ENCODE measurements at places on chromosomes 2 and 18.

- DNase-seq: no peak
These were observed 356.9 kb downstream of the TNS1 start for GRCh38 chr2:217645896-217646295.

GRCh38 chr18:12906773-12907172 lies 22.7 kb upstream of the PTPN2 start:
- no peak for DNase-seq

DNA sequence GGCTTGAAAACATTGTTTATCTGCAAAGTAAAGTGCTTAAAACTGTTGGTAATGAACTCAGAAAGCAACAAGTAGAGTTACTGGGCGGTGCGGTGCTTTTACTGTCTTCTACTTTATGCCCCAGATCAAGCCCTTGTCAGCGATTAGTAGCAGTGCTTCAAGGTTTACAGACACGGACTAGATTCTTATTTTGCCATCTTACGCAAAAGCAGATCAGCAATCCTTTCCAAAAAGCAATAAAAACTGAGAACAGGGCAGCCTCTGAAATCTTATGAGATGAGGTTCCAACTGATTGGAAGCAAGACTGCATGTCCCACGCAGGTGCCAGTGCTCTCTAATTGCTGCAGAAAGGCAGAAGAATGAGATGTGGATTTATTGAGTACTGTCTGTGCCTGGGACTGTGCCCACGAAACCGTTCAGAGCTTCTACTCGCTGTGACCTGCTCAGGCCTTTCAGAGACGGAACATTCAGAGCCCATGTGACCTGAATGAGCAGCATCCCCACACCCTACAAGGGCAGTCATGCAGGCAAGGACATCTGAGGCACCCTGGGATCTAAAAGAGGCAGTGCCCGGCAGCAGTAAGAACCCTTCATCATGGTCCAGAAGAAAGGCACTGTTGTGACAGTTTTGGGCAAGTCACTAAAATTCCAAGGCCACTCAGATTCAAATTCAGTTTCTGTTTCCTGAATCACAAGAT lies 15.7 kb downstream of the COL4A3 start:
- DNase-seq: no peak

GRCh38 chr18:46705521-46705920 lies 48.5 kb upstream of the LOXHD1 start:
- DNase-seq: no peak

- no peak for DNase-seq
These were observed 328 bp downstream of the EGR4 start for GRCh38 chr2:73292906-73293533.

DNA sequence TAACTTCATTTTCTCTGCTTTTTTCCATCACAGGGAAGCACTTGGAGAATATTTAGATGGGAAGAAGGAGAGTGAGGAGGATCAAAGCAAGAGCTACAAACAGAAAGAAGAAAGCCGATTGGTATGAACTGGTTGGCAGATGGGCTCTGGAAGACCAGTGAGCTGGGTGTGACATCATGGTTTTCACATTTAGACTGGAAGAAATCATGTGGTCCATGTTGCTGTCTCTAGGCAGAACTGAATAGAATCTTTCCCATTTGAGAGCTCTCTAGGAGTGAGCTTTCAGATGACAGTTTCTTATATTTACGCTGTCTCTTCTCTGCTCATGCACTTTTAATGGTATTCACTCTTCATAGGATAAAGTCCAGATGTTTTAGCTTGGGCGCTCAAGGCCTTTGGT lies 12.6 kb downstream of the DRC1 start:
- no peak for DNase-seq

- no peak for DNase-seq
These were observed 22.6 kb downstream of the FER1L5 start for GRCh38 chr2:96665083-96665569.

GRCh38 chr2:210540900-210541289 lies 15.5 kb upstream of the CPS1 start:
- DNase-seq: no peak

GRCh38 chr2:142716463-142717242 lies 160.8 kb upstream of the KYNU start:
- DNase-seq: no peak

GRCh38 chr2:232492236-232492848 lies 4.7 kb upstream of the ECEL1 start:
- no peak for DNase-seq

DNA sequence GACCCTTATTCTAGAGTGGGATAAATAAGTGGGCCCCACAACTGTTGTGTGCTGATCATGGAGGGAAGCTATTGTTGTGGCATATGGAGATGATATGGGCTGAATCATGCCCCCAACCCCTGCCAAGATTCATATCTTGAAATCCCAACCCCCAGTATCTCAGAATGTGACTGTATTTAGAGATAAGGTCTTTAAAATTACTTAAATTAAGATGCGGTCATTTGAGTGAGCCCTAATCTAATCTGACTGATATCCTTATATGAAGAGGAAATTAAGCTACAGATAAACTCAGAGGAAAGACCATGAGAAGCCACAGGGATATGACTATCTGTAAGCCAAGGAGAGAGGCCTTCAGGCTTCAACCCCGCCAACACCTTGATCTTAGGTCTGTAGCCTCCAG lies 188.3 kb upstream of the RND3 start:
- DNase-seq: no peak

DNA sequence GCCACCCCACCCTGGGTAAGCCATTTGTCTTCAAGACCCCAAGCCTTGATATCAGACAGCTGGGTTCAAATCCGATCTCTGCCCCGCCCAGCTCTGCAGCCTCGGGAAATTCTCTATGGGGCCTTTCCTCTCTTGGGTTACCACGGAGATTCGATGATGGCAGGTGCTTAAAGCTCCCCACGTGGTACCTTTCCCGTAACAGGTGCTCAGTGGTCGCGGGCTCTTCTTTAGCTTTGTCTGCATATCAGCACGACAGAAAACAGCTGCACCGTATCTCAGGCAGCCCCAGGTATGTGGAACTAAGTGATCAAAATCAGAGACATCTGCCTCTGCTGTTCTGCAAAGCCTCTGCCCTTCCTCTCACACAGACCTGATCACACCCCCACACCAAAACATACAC lies 37.4 kb downstream of the TTC32 start:
- DNase-seq: no peak

GRCh38 chr2:236668531-236668969 lies 98.9 kb downstream of the ACKR3 start:
- no peak for DNase-seq

DNA sequence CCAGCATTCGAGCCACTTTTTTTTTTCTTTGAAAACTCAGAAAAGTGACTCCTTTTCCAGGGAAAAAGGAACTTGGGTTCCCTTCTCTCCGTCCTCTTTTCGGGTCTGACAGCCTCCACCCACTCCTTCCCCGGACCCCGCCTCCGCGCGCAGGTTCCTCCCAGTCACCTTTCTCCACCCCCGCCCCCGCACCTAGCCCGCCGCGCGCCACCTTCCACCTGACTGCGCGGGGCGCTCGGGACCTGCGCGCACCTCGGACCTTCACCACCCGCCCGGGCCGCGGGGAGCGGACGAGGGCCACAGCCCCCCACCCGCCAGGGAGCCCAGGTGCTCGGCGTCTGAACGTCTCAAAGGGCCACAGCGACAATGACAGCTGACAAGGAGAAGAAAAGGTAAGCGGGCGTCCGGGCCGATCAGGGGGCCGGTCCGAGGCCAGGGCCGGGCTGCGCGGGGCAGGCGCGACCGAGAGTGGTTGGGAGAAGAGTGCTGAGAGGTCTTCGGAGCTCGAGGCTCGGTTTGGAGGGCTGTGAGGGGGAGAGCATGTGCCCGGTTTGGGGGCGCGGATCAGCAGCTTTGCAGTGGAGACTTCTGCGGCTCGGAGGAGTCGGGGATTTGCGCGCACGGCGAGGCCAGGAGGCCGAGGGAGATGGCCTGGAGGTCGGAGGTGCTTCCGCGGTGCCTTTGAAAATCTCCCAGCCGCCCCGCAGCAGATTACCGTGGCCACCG lies 502 bp downstream of the EPAS1 start:
- DNase-seq: peak; percentile 54

- no peak for DNase-seq
These were observed at the start of gene FNDC4 for GRCh38 chr2:27494944-27495554. Gene FNDC4, minus strand, starts transcription at chr2:27495200. Its CDS starts 521 bp downstream, at chr2:27494679.

GRCh38 chr2:127636248-127637235 lies 9.4 kb upstream of the GPR17 start:
- DNase-seq: no peak

DNA sequence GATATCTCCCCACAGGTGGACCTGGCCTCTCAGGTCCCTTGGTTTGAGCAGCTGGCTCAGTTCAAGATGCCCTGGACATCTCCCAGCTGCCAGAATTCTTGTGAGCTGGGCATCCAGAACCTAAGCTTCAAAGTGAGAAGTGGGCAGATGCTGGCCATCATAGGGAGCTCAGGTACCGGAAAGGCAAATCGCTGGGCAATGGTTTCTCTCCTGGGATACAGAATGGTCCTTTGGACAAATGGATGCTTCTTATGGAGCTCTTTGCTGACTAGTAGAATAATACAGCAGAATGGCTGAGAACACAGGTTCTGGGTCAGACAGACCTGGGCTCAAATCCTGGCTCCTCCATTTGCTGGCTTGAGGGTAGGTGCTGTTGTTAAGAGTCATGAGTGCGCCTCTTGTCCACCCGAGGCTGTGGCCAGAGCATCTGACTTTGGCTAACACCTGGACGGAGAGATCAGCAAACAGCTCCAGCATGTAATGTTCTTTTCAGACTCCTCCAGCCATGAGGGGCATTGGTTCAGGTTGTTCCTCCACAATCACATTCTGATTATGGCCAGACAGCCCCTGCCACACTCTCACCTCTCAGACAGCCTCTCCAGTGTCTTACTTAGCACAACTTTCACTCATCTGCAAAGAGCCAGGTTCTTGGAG lies 7.5 kb downstream of the ABCG8 start:
- DNase-seq: no peak

DNA sequence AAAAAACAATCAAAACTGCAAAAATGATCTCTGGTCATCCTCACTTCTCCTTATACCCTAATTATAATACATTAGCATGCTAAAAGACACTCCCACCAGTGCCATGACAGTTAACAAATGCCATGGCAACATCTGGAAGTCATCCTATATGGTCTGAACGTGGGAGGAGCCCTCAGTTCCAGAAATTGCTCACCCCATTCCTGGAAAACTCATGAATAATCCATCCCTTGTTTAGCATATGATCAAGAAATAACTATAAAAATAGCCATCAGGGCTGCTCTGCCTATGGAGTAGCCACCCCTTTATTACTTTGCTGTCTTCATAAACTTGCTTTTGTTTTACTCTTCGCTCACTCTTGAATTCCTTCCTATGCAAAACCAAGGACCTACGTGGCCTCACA lies 5.7 kb upstream of the C2orf80 start:
- no peak for DNase-seq

DNA sequence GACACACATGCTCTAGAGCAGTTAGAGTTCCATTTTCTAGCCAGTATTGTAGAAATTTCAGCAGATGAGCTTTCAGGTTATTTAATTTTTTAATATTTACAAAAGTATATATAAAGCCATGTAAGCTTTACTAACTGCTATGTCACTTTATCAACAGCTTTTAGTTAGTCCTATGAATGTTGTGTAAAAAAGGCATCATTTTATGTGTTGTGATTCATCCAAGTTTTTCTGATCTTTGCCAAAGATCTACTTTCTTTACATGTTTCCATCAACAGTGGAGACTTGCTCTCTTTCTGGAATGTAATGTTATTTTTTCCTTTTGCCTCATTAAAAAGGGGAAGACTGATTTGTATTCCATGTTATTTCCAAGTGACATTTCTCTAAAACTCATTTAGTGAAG lies 125.2 kb upstream of the TFPI start:
- no peak for DNase-seq

GRCh38 chr2:80737047-80737446 lies 432.5 kb upstream of the LRRTM1 start:
- no peak for DNase-seq

- no peak for DNase-seq
These were observed 31.1 kb upstream of the TRAPPC8 start for GRCh38 chr18:31973929-31974546.

DNA sequence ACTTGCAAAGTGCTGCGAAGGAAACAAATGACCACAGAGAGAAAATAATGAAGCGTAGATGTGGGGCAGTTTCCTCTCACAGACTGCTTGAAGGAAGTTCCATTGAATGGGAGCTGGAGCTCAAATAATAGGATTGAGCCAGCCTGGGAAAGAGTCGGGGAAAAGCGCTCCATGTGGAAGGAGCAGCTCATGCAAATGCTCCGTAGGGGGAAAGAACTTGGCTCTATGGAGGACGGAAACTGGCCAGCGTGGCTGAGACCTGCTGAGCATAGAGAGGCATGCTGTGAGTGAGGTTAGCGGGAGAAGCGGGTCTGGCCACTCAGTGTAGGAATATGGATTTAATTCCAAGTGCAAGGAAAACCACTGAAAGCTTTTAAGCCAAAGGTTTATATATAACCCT lies 28.6 kb upstream of the VIT start:
- DNase-seq: no peak

GRCh38 chr2:102126660-102127059 lies 15.9 kb upstream of the IL1R1 start:
- no peak for DNase-seq

- DNase-seq: no peak
These were observed 181.5 kb upstream of the ACVR2A start for GRCh38 chr2:147663153-147663961.

- DNase-seq: no peak
These were observed 91.1 kb downstream of the MAP4K4 start for GRCh38 chr2:101788565-101788964.

GRCh38 chr18:3585656-3586509 lies 135.9 kb downstream of the TGIF1 start:
- DNase-seq: no peak

DNA sequence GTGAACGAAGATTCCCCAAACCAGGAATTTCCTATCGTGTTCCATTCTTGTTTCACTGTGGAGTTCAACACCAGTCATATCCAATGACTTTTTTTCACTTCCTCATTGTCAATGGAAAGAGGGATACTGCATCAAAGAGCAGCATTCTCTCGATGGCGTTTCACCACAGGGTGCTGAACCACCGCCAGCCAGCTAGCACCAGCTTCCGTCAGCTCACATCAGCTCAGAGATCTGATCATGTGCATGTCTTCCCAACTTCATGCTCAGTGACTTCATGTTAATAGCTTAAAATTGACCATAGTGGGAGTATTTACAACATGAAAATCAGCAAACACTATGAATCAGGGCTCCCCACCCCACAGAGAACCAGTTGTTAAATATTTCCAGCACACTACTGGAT lies 359.9 kb downstream of the TNS1 start:
- no peak for DNase-seq

DNA sequence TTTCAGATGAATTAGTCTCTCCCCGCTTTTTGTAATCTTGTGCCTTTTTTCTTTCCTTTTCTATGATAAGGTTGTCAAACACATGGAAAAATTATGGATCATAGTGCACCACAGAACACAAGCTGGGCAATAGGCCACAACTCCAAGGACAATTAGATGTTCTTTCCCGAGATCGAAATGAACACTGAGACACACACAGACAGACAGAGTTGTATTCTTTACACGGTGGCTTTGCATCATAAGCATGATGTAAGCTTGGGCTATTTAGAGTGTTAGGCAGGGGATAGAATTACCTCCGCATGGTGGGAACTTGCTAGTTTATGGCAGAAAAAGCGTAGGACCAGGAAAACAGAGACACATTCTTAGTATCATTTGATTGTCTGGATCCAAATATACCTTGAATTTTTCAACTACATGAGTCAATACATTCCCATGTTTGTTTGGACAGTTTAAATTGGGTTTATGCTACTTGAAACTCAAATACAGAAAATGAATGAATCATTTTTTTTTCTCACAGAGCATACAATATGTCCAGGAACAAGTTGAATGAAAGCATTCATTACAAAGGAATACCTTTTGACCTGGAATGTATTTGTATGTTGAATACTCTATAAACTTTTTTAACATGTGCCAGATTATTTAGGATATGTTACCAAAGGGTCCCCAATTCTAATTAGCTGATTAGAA lies 1611.5 kb upstream of the TMEFF2 start:
- DNase-seq: no peak
